EH (cell line): ENCODE measurements at places on chromosomes 1 and 21.

DNA sequence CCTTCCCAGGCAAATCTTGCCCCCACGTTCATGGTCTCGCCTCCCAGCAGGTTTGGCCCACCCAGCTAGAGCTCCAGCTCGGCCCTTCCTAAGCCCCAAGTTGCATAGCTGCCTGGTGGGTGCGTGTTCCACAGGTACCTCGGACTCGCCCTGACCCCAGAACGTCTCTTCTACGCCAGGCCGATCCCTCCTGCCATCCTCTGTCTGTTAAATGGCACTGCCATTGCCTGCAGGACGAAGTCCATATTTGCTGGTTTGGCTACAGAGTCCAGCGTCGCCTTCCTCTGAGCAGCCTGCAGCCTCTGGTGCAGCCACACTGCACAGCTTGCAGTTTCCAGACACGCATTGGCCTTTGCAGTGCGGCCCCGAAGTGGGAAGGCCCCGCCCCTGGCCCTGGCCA lies 228.1 kb downstream of the SDCCAG8 start:
- DNase-seq: no peak

DNA sequence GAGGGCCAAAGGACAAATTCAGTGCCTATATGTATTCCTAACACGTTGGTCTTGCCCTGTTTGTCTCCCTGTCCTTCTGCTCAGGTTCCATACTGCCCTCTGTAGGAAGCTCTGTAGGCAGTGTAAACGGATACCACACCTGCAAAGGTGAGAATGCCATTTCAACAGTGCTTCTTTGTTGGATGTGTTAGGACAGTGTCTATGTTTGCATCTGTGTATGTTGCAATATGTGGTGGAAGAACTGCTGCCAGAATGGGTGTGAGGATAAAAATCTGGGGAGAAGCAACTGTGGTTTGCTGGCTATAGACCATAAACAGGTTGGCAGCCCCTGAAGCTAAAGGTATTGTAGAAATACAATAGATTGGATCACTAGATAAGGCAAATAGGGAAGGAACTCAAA lies 113.1 kb upstream of the BMP8A start:
- no peak for DNase-seq

DNA sequence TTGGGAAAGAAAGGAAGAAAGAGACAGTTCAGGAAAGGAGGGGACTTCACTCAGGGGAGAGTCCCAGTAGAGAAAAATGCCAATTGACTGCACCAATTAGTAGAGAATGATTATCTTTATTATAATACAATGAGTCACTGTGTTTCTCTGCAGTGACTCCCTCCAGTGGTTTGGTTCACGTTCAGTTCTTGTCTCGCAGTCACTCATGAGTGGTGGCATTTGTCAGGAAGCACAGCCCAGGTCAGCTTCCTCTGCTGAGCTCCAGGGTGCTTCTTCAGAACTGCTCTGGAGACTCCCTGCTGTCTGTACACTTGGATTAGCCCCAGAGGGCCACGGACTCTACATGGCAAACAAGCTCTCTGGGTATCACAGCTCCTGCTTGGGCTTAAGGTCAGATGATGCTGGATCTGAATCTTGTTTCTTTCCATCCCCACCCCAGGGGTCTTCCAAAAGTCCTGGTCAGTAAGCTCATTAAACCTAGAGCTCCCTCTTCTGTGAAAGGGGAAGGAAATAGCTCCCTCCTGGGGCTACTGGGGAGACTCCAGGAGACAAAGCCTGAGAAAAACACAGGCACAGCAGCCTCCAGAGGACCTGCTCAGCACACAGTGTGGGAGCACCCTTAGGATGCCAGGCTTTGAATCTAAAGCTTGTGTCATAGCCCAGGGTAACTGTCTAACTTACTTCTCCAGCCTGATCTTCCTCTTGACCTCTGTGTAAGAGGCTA lies 619.0 kb downstream of the AJAP1 start:
- DNase-seq: no peak

GRCh38 chr1:54298284-54299033 lies 98.5 kb downstream of the MRPL37 start:
- DNase-seq: no peak

GRCh38 chr1:203797948-203798655 lies 2.7 kb downstream of the ZBED6 start:
- DNase-seq: peak; percentile 59

GRCh38 chr1:15403962-15404580 lies 5.6 kb upstream of the EFHD2 start:
- DNase-seq: no peak

- DNase-seq: no peak
Observed at GRCh38 chr1:11774753-11775152, 12.8 kb downstream of the C1orf167 start.

GRCh38 chr1:204268101-204268500 lies 54.3 kb upstream of the GOLT1A start:
- no peak for DNase-seq

- DNase-seq: peak; percentile 5
Observed at GRCh38 chr1:167171286-167171929, 49.3 kb upstream of the POU2F1 start.

DNA sequence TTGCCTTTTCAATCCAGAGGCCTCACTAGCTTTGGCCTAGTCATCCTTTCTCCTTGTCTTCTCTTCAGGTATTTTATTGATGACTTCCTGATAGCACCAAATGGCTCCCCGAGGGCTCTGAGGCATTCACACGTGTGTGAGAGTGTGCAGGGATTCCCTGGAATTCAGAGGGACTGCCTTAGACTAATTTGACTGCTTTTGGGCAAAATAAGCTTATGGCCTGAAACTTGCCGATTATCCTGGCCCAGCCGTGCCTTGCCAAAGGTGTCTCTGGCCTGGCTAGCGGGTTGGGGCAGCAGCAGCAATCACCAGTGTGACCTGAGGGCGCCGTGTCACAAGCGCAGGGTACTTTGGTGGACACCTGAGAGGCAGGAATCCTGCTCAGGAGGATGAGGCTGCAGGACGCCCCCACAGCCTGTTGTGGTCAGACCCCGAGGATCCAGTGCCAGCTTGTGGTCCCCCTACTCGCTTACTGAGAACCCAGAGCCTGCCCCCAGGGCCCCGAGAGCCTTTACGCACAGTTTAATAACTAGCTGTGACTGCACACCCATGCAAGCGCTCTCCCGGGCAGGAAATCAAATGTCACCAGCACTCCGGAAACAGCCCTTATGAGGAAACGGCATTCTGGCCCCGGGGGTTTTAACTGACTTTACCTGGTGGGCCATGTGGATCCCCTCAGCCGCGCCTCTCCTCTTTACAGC lies 62.8 kb upstream of the PDE9A start:
- no peak for DNase-seq

DNA sequence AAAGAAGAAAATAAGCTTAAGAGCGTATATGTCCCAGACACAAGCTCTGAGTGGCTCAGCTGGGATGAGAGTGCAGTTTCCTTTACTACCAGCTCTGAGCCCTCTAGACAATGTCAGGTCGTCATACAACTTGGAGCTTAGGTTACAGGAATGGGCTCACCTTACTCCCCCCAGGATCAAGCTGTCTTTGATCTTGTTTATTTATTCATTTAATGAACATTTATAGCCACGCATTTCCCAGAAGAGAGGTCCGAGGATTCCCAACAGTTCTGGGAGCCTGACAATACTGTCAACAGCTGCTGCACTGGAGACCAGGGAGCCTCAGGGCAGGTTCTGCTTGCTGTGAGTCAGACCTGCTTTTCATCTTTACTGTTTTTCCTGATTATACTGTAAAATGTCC lies 378.9 kb downstream of the PLPP3 start:
- peak; percentile 72 for DNase-seq

GRCh38 chr1:107649023-107649422 lies 316.0 kb downstream of the VAV3 start:
- DNase-seq: no peak

- DNase-seq: no peak
Observed at GRCh38 chr1:195328681-195329080, 1279.6 kb downstream of the KCNT2 start.
